Kidney epithelial cell (primary cell): ENCODE measurements at places on chromosomes 5 and 9.

DNA sequence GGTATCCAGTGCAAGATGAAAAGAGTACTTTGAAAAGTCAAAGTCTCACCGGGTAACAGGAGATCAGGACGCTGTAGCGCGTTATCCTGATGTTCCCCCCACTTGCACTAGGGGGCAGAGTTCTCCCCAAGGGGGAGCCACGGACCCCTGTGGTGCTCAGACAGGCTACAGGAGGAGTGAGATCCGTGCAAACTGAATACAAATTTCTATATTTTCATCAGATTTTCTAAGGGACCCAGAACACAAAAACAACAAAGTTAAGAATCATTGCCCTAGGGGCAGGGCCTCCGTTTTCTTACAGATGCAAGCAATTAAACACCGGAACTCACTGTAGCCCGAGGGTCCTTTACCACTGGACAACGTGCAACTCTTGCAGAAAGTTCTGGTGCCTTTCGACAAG, 2.0 kb downstream of the MYO10 start:
- DNase-seq: no peak

- DNase-seq: no peak
Observed at GRCh38 chr5:71864730-71865601, 145.9 kb downstream of the CARTPT start.

DNA sequence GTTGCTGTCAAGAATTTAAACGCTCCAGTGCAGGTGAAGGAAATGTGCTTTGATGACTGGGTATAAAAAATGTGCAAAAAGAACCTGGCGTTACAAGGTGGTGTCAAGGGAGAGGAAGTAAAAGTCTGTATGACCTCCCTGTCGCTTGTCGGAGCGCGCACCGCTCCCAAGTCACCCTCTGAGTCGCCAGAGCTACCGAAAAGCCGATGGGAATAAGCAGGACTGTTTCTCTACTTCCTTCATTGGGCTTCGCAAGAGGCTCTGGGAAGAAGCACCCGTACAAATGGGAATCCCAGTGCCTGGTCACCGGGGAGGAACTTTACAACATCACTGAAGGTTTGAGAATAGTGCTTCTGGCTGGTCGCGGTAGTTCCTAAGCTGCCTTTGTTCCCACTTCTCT, 1.3 kb upstream of the DMRT2 start:
- DNase-seq: no peak

GRCh38 chr9:4010309-4010708, 289.6 kb downstream of the GLIS3 start:
- DNase-seq: no peak

GRCh38 chr9:123026425-123026824, 7.0 kb upstream of the GPR21 start:
- DNase-seq: no peak

GRCh38 chr9:94760010-94760409, 33.5 kb downstream of the AOPEP start:
- DNase-seq: no peak

DNA sequence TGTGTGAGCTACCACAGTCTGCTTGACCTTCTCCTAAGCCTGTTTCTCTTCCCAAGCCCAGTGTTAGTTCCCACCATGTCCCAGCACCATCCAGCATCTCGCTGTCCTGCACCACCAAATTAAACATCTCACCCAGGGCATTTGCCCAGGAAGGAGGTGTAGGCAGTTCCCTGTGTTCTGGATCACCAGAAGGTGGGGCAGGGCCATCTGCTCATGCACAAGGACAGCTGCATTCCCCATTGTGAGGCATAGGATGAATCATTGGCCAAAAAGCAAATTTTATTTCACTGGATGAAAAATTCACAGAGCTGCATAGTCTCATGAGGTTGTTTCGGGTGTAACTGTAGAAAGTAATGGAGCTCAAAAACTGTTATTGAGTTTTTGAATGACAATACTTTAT, 89.5 kb upstream of the GRIA1 start:
- DNase-seq: no peak

DNA sequence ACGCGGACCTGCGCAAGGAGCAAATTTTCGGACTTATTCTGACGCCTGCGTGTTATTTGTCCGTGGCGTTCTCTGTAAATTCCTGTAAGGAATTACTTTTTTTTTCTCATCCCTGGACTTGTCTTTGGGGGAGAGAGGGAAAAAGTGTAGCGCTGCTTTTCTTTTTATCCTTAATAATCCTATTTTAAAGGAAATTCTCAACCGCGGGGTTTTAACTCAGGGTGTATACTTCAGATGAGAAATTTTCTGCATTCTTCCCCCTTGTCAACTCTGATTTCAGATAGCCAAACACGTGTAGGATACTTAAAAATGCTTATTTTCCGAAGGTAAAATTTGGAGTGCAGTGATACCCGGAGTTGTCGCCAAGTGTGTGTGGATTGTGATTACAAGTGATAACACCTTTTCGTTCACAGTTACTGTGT, 853 bp downstream of the DCP2 start:
- DNase-seq: no peak

DNA sequence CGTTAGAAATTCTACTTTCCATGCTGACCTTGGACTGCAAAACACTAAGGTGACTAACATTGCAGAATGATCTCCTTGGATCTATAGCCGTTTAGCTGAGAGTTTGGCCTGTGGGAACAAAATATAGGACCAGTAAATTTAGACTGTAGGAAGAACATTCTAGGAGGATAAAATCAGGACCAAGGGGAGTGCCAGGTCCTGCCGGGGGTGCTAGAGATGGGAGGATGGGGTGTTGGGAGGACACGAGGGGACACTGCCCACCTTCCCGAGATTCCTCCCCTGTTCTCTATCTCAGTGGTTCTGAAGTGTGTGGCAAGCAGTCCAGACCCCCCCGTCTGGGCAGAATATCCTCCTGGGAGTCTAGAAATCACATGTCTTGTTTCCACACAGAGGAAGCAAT, 445.2 kb downstream of the ZSWIM6 start:
- DNase-seq: no peak

GRCh38 chr5:143521846-143522400, 118.4 kb upstream of the NR3C1 start:
- no peak for DNase-seq

DNA sequence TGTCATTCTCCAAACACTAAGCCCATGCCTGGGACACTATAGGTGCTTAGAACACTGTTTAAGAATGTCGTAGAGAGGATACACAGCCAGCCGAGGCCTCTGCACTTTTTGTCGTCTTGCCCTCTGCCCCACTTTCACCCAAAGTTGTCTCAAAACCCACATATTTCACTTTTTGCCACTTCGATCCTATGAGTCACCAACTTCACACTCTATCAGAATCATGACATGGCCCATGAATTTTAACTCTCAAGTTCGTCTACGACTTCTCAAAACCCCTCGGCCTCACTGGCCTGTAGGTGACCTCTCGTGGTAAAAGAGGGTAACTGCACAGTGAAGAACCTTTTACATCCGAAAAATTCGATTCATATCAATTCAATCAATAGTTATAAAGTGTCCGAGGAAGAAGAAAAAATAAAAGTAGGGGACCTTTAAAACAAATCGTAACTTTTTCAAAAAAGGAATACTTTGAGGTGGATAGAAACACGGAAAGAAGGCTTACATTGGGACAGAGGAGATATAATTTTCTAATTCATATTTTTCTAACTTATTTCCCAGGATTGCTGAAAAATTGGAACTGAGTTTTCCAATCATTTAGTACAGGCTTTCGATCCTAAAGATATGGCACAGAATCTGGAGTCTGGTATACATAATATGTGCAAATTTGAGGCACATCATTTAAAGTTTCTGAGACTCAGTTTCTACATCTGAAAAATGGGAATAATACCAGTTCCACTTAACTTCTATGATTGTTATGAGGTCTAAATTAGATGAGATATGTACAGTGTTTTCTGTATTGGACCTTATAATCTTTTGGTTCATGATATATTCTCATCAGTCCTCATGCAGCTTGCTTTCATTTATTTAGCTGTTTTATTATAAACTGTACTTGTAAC, 122.6 kb downstream of the APBA1 start:
- DNase-seq: peak; percentile 21

DNA sequence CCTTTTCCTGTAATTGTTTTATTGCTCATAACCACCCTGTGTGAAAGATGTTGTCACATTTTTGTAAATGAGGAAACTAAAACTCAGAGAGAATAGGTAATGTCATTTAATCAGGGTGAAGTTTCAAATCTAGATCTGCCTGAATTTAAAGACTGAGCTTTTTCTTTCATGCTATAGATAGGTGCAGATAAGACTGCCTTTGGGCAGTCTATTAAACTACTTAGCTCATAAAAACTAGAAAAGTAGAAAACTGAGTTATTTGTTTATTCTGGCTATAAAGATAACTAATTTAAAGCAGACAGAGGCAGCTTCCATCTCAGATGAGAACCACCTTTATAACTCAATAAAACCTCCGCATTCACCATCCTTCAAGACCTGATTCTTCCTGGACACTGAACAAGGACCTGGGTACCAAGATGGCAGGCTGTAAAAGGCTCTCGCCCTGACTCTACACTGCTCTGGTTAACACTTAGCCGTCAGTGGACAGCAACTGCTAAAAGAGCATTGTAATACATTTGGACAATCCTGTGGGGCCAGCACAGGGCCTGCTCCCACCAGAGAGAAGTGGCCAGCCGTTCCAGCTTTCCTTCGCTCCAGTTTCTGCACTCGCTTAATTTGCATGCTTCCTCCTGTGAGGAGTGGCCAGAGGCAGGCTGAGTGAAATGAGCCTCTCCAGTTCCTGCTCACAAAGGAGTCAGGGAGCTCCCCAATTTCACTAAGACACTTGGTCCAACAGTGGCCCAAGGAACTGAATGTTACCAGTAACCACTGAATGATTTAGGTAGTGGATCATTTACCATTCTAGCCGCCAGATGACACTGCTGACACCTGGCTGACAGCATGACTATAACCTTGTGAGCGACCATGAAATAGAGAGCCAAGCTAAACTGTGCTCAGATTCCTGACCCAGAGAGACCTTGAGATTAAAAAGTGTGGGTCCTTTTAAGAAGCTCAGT, 566.4 kb downstream of the EFNA5 start:
- peak; percentile 34 for DNase-seq

GRCh38 chr5:61264273-61264661, 67.8 kb upstream of the ZSWIM6 start:
- DNase-seq: no peak

- DNase-seq: no peak
Observed at GRCh38 chr5:5572976-5573797, 150.7 kb downstream of the ICE1 start.

- DNase-seq: no peak
Observed at GRCh38 chr9:28051559-28052503, 478.6 kb upstream of the C9orf72 start.
